ENCODE measurements at places on chromosomes 4 and X. TPM values are rescaled to one million over a fixed set of nuclear protein-coding genes. Genes with fewer than 3 reads are reported as not detected.

DNA sequence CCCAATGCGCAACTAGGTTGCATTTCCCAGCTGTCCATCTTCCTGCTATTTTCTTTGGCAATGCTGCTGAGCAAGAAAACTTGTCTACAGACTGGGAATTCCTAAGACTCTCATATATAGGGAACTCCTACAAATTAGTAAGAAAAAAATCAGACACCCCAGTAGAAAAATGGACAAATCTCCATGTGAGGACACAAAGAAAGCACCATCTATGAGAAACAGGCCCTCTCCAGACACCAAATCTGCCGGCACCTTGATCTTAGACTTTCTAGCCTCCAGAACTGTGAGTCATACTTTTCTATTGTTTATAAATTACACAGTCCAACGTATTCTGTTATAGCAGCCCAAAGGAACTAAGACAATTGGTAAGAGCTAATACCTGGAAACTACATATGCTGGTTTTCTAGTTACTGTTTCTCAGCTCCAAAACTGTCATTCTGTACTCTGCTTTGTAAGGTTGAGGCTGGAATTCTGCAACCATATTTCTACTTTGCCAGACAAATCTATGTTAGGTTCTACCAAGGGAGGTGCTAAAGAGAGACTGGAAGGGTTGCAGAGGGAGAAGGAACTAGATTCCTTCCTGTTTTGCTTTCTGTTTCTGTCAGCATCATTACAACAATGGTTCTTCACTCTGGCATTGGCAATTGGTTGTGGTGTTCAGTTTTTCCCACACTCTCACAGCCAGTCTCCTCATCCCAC, 35.7 kb upstream of the FAM241A start:
- H3K36me3 ChIP-seq, result no peaks in the 10 kb centered on the region
- H3K27ac ChIP-seq, result no peak overlapping the region
- H3K27me3 ChIP-seq, result no peaks in the 10 kb centered on the region
- DNase-seq, result no peak

Gene GLRB
- total RNA-seq, result 1.2 TPM

Gene PDGFC
- 34.7 TPM for total RNA-seq

- H3K27ac ChIP-seq, result no peak overlapping the region
- no peak overlapping the region for H3K4me3 ChIP-seq
- no peak for DNase-seq
- no peaks in the 10 kb centered on the region for H3K36me3 ChIP-seq
Measured at GRCh38 chr4:66266035-66266434, 595.7 kb upstream of the EPHA5 start.

DNA sequence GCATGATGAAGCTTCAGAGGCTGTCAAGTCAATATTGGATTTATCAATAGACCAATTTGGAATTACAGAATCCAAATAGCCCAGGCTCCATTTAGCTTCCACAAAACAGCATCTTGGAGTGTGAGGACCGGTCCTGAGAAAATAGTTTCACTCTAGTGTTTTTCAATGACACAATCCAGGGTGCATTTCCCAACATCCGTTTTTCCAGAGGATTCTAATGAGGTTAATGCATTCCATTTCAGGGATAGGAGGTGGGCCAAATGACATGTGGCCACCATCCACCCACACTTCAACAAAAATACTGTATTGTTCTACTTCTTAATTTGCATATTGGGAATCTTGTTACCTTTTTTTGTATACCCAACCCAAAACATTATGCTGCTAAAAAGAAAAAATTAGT, 229.8 kb upstream of the LDB2 start:
- H3K4me1 ChIP-seq, result no peaks in the 10 kb centered on the region
- H3K4me3 ChIP-seq, result no peak overlapping the region
- H3K27me3 ChIP-seq, result no peaks in the 10 kb centered on the region
- DNase-seq, result no peak

DNA sequence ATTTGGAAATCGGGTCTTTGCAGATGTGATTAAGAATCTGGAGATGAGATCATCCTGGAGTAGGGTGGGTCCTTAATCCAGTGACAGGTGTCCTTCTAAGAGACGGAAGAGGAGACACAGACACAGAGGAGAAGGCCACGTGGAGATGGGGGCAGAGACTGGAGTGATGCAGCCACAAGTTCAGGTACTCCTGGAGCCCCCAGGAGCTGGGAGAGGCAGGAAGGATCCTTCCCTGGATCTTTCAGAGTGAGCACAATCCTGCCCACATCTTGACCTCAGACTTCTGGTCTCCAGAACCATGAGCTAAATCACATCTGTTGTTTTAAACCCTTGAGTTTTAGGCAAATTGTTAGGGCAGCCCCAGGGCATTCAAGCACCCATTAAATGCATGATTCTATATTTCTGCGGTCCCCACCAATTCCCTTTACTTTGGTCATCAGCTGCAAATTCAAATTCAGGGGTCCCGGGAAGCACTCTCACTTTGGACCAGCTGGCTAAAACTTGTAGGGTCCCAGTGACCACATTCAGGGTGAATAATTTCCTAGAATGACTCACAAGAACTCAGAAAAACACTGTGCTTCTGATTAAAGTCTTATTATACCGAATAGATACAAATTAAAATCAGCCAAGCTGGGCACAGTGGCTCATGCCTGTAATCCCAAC, 12.8 kb upstream of the AKAP17A start:
- no peak overlapping the region for H3K27ac ChIP-seq
- no peak for DNase-seq
- H3K27me3 ChIP-seq, result no peaks in the 10 kb centered on the region
- no peaks in the 10 kb centered on the region for H3K36me3 ChIP-seq

DNA sequence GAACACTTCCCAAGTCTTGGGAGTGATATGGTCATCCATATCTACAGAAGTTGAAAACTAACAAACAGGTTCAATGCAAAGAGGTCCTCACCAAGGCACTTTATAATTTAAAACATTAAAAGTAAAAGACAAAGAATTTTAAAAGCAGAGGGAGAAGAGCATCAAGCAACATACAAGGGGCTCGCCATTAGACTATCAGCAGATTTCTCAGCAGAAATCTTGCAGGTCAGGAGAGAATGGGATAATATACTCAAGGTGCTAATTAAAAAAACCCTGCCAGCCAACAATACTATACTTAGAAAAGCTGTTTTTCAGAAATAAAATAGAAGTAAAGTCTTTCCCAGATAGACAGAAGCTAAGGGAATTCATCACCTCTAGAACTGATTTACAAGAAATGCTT, 121.2 kb downstream of the NEK1 start:
- H3K4me1 ChIP-seq, result no peaks in the 10 kb centered on the region
- no peak overlapping the region for H3K27ac ChIP-seq
- no peak for DNase-seq

Gene MAD2L1
- total RNA-seq, result 0.21 TPM

Data from tibial nerve (tissue), 4 donors.